ENCODE measurements at places on chromosomes 5 and 9. TPM values are rescaled to one million over a fixed set of nuclear protein-coding genes. Genes with fewer than 3 reads are reported as not detected.

Gene CYFIP2
- total RNA-seq = 1.3 TPM

Gene C9orf50
- total RNA-seq = not detected

Gene OR13C4
- not detected for total RNA-seq

Gene STK32A
- 5.5 TPM for total RNA-seq

Gene NSUN2
- 53.0 TPM for total RNA-seq

Gene TICAM2
- 0.10 TPM for total RNA-seq

Gene ANKRD55
- total RNA-seq = not detected

Gene SEMA4D
- not detected for total RNA-seq

Gene ANKRD18A
- 9.8 TPM for total RNA-seq

Gene GRIN1
- total RNA-seq = 0.49 TPM

Gene GABRA1
- not detected for total RNA-seq

Gene C5orf52
- not detected for total RNA-seq

Gene RETREG1
- total RNA-seq = 0.16 TPM

Gene ZNF879
- total RNA-seq = 5.5 TPM

Gene SPATA6L
- not detected for total RNA-seq

Gene PCDHGB7
- 0.91 TPM for total RNA-seq

Gene SLCO4C1
- total RNA-seq = not detected

Gene GPR151
- not detected for total RNA-seq

Gene ZSWIM6
- total RNA-seq = 10.6 TPM

Gene IRX2
- total RNA-seq = 6.1 TPM

Gene SMIM32
- total RNA-seq = not detected

Gene SLC34A1
- total RNA-seq = not detected

Gene DMRT1
- total RNA-seq = not detected

Gene ZDHHC12
- total RNA-seq = 35.0 TPM

Gene SLC6A18
- total RNA-seq = not detected

Gene NOXA1
- not detected for total RNA-seq

Gene FBLL1
- not detected for total RNA-seq

Gene LAMC3
- total RNA-seq = not detected

Gene ANKRD20A1
- 0.05 TPM for total RNA-seq

Gene CAVIN4
- total RNA-seq = 5.4 TPM

Gene GGTA1
- total RNA-seq = not detected

Gene NRG2
- total RNA-seq = 0.06 TPM

Gene SLC25A2
- not detected for total RNA-seq

Gene TAF11L10
- not detected for total RNA-seq

Gene IFNK
- total RNA-seq = not detected

Gene PCDHB11
- total RNA-seq = 8.9 TPM

Gene ESM1
- total RNA-seq = not detected

Gene BICD2
- 64.6 TPM for total RNA-seq

Gene TAF11L5
- not detected for total RNA-seq

Gene SLC28A3
- 0.02 TPM for total RNA-seq

Gene CDH18
- total RNA-seq = 0.14 TPM

Gene ANKRD18B
- 13.3 TPM for total RNA-seq

Gene PGM5
- total RNA-seq = 113 TPM

Gene CPLANE1
- 34.2 TPM for total RNA-seq

Gene CCDC180
- total RNA-seq = 0.73 TPM

Gene ACSL6
- not detected for total RNA-seq

Gene PRRC1
- 65.8 TPM for total RNA-seq

Gene CCNB1
- 311 TPM for total RNA-seq

Gene OMD
- 0.08 TPM for total RNA-seq

Gene CTXN3
- total RNA-seq = not detected

Gene CLINT1
- total RNA-seq = 77.5 TPM

Gene SPATA31C1
- 0.10 TPM for total RNA-seq

Gene ORM1
- total RNA-seq = not detected

Gene HTR1A
- not detected for total RNA-seq
